Transverse colon (tissue), 4 donors: ENCODE measurements at places on chromosomes 13 and 19.

DNA sequence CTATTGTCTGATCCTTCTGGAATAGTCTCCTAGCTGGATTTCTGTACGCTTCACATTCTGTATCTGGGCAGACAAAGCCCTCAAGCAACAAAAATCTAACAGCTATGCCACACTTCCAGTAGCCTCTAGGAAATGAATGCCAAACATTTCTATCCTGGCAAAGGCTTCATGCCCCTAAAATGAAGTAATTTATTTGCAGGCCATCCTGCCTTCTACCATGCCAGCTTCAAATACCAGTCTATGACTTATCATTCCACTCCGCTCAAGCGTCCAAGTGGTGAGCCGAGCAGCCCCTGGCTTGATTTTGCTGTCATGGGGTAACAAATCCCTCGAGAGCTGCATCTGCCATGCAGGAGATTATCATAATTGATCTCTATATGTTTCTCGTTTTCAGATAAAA, 86.9 kb downstream of the LHFPL6 start:
- H3K36me3 ChIP-seq: no peaks in the 10 kb centered on the region
- no peaks in the 10 kb centered on the region for H3K4me1 ChIP-seq
- H3K27me3 ChIP-seq: no peaks in the 10 kb centered on the region
- no peak for DNase-seq

DNA sequence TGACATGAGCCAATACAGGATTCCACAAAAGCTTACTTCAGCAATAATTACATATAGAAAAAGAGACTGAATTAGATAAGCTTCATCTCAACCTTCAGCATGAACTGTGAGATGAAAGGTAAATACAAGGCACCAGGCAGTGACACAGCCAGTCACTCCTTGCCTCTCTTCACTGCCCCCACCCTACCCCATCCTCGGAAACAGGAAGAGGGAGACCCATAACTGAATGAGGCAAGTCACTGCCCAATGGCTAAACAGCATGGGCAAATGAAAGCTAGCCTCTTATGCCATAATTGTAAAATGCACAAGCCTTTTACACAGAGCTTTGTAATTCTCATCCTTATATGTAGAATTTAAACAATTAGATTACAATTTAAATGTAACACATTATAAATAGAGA, 1.7 kb downstream of the ZNF160 start:
- peaks cover 12% of the 10 kb centered on the region for H3K36me3 ChIP-seq
- no peak for DNase-seq
- H3K4me3 ChIP-seq: peak overlapping the region; percentile 96

- H3K4me1 ChIP-seq: no peaks in the 10 kb centered on the region
- DNase-seq: no peak
Measured at GRCh38 chr13:90532861-90533492, 814.5 kb upstream of the MIR17HG start.

GRCh38 chr19:3057275-3057714, 5.0 kb downstream of the TLE5 start:
- DNase-seq: peak; percentile 73
- peaks cover 39% of the 10 kb centered on the region for H3K4me1 ChIP-seq
- H3K27ac ChIP-seq: peak overlapping the region; percentile 87
- no peak overlapping the region for H3K4me3 ChIP-seq

- H3K27ac ChIP-seq: no peak overlapping the region
- DNase-seq: no peak
- H3K4me1 ChIP-seq: peaks cover 3% of the 10 kb centered on the region
- H3K27me3 ChIP-seq: no peaks in the 10 kb centered on the region
- no peaks in the 10 kb centered on the region for H3K36me3 ChIP-seq
Measured at GRCh38 chr13:98184792-98185191, 7.7 kb upstream of the RNF113B start.

GRCh38 chr19:38043649-38044144, 136.7 kb downstream of the SIPA1L3 start:
- no peak for DNase-seq
- H3K27me3 ChIP-seq: no peaks in the 10 kb centered on the region
- H3K27ac ChIP-seq: no peak overlapping the region

- peak overlapping the region; percentile 96 for H3K4me3 ChIP-seq
- H3K27ac ChIP-seq: peak overlapping the region; percentile 97
- DNase-seq: peak; percentile 52
- H3K36me3 ChIP-seq: no peaks in the 10 kb centered on the region
- H3K4me1 ChIP-seq: peaks cover 30% of the 10 kb centered on the region
- H3K27me3 ChIP-seq: no peaks in the 10 kb centered on the region
Measured at GRCh38 chr13:110616103-110617101, 1.1 kb downstream of the NAXD start.

DNA sequence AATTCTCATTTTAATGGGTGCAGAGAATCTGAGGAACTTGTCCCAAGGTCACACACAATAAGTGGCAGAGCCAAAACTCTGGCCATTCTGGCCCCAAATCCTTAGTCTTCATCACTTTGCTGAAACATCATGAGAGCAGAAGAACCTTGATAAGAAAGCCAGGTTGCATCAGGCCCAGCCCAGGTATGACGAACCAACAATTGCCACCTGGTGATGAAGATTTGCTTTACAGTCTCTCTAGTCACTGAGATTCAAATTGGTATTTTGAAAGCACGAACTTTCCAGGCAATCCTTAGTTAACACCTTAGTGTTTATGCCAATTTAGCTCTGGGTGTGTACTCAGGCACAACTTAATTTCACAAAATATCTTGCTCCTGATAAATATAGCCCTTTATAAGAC, 502.7 kb upstream of the HTR2A start:
- DNase-seq: no peak
- H3K4me3 ChIP-seq: no peak overlapping the region
- no peaks in the 10 kb centered on the region for H3K36me3 ChIP-seq
- H3K27ac ChIP-seq: no peak overlapping the region
- no peaks in the 10 kb centered on the region for H3K4me1 ChIP-seq
- H3K27me3 ChIP-seq: no peaks in the 10 kb centered on the region

GRCh38 chr19:52991484-52991883, 22.2 kb upstream of the ERVV-1 start:
- no peaks in the 10 kb centered on the region for H3K36me3 ChIP-seq
- H3K4me1 ChIP-seq: no peaks in the 10 kb centered on the region
- no peak overlapping the region for H3K4me3 ChIP-seq
- no peaks in the 10 kb centered on the region for H3K27me3 ChIP-seq
- DNase-seq: no peak

GRCh38 chr19:40400559-40400958, 10.6 kb upstream of the HIPK4 start:
- no peaks in the 10 kb centered on the region for H3K36me3 ChIP-seq
- peaks cover 6% of the 10 kb centered on the region for H3K4me1 ChIP-seq
- no peak overlapping the region for H3K4me3 ChIP-seq
- no peak for DNase-seq
- no peak overlapping the region for H3K27ac ChIP-seq

DNA sequence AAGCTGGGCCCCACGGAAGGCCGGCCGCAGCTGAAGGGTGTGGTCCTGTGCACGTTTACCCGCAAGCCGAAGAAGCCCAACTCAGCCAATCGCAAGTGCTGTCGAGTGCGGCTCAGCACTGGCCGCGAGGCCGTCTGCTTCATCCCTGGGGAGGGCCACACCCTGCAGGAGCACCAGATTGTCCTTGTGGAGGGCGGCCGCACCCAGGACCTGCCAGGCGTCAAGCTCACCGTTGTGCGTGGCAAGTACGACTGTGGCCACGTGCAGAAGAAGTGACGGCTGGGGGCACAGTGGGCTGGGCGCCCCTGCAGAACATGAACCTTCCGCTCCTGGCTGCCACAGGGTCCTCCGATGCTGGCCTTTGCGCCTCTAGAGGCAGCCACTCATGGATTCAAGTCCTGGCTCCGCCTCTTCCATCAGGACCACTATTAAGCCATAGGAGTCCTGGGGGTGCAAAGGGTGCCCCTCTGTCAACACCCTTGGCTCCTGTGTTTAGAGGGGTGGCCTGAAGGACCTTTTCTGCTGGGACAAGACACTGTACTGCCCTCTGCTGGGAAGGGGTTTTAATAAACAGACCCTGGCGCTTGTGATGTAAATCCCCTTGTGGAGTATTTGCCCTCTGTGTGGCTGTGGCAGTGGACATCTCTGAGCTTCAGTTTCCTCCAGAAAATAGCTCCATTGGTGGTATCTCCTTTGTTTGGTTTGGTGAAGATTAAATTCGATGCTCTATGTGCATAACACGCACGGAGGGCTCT, 1.9 kb downstream of the MRPS12 start:
- DNase-seq: no peak
- no peaks in the 10 kb centered on the region for H3K27me3 ChIP-seq
- no peak overlapping the region for H3K4me3 ChIP-seq
- no peak overlapping the region for H3K27ac ChIP-seq
- peaks cover 7% of the 10 kb centered on the region for H3K4me1 ChIP-seq

DNA sequence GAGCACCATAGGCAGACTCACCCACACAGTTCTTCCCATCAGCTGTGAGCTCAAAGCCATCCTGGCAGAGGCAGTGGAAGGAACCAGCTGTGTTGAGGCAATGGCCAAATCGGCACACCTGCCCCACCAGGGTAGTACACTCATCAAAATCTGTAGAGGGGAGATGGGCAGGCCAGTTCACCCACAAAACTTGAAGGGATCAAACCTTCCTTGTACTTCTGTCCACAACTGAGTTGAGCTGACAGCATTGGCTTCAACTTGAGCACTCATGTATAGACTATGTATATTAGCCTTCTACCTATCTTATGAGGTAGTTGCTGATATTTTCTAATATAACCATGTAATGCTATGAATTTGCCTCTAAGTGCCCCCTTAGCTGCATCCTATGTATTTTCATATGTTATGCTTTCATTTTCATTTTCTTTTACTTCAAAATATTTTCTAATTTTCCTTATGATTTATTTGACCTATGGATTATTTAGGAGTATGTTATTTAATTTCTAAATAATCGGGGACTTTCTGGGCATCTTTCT, 42.9 kb downstream of the CCL25 start:
- H3K27me3 ChIP-seq: no peaks in the 10 kb centered on the region
- no peaks in the 10 kb centered on the region for H3K36me3 ChIP-seq
- H3K4me3 ChIP-seq: no peak overlapping the region

GRCh38 chr13:95564733-95565291, 12.3 kb downstream of the CLDN10 start:
- no peaks in the 10 kb centered on the region for H3K4me1 ChIP-seq
- no peaks in the 10 kb centered on the region for H3K36me3 ChIP-seq
- no peak for DNase-seq

- no peak for DNase-seq
- no peak overlapping the region for H3K4me3 ChIP-seq
- peaks cover 4% of the 10 kb centered on the region for H3K27me3 ChIP-seq
- no peak overlapping the region for H3K27ac ChIP-seq
- H3K4me1 ChIP-seq: no peaks in the 10 kb centered on the region
- no peaks in the 10 kb centered on the region for H3K36me3 ChIP-seq
Measured at GRCh38 chr19:9018163-9018875, 8.1 kb upstream of the MUC16 start.

- H3K36me3 ChIP-seq: no peaks in the 10 kb centered on the region
- no peak overlapping the region for H3K4me3 ChIP-seq
- H3K27ac ChIP-seq: no peak overlapping the region
- peaks cover 4% of the 10 kb centered on the region for H3K4me1 ChIP-seq
- no peaks in the 10 kb centered on the region for H3K27me3 ChIP-seq
Measured at GRCh38 chr19:29695765-29696564, 19.1 kb downstream of the C19orf12 start.

DNA sequence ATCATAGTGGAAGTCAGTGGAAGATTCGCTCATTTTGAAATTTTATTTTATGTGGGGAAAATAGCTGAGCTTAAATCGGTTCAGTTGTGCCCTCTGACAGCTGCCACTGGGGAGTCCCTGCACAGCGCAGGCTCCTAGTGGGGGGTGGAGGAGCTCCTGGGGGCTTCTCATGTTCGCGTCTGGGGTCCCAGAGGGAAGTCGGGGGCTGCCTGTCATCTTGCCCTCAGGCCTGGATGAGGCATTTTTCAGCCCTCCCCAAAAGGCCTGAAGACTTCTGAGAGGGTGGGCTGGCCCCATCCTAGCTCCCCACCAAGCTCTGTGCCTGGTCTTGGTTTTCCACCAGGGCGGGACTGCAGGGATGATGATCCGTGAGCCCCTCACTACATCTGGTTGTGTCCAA, 82.1 kb downstream of the CHST8 start:
- no peak overlapping the region for H3K4me3 ChIP-seq
- no peak for DNase-seq
- H3K27me3 ChIP-seq: no peaks in the 10 kb centered on the region
- no peaks in the 10 kb centered on the region for H3K36me3 ChIP-seq
- H3K4me1 ChIP-seq: no peaks in the 10 kb centered on the region
- no peak overlapping the region for H3K27ac ChIP-seq

DNA sequence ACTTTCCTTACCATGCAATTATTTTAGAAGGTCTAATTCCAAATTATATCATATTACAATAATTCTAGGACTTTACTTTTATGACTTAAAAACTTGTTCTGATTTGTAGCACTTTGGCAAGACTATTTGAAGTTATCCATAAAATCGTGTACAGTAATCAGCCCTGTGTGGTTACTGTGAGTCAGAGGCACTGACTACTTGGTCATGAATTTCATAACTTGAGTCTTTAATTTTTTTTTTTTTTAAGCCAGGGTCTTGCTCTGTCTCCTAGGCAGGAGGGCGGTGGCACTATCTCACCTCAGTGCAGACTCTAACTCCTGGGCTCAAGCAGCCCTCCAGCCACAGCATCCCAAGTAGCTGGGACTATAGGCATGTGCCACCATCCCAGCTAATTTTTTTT, 1319.2 kb upstream of the SLC10A2 start:
- DNase-seq: no peak
- H3K27me3 ChIP-seq: no peaks in the 10 kb centered on the region
- no peak overlapping the region for H3K4me3 ChIP-seq
- no peak overlapping the region for H3K27ac ChIP-seq
- no peaks in the 10 kb centered on the region for H3K4me1 ChIP-seq

GRCh38 chr19:10998666-10999065, 37.8 kb downstream of the SMARCA4 start:
- H3K4me1 ChIP-seq: no peaks in the 10 kb centered on the region
- no peaks in the 10 kb centered on the region for H3K36me3 ChIP-seq
- H3K4me3 ChIP-seq: no peak overlapping the region
- H3K27me3 ChIP-seq: no peaks in the 10 kb centered on the region
- no peak overlapping the region for H3K27ac ChIP-seq

DNA sequence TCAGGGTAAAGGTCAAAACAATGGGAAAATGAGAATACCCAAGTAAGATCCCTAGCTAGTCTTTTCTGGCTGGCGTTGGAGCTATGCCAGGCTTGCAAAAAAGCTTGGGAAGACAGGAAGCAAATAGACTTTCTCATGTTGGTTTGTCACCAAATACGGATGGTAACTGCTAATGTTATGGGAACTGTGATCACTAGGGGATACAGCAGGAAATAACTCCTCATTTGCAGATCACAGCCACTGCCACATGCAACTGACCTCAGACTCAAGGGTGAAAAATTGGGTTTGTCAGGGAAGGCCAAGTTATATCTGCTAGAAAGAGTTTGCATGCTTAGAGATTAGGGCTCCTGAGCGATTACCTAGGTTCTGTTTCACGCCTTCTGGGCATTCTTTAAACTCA, 162.9 kb downstream of the NHLRC3 start:
- no peak for DNase-seq
- no peak overlapping the region for H3K4me3 ChIP-seq
- H3K27me3 ChIP-seq: no peaks in the 10 kb centered on the region
- H3K36me3 ChIP-seq: no peaks in the 10 kb centered on the region
- H3K4me1 ChIP-seq: no peaks in the 10 kb centered on the region
- no peak overlapping the region for H3K27ac ChIP-seq

GRCh38 chr13:59701261-59701660, 462.5 kb downstream of the DIAPH3 start:
- H3K4me1 ChIP-seq: no peaks in the 10 kb centered on the region
- H3K27me3 ChIP-seq: no peaks in the 10 kb centered on the region
- H3K36me3 ChIP-seq: no peaks in the 10 kb centered on the region
- H3K4me3 ChIP-seq: no peak overlapping the region
